NCI-H774 (cell line): ENCODE measurements at places on chromosomes 2 and 18.

DNA sequence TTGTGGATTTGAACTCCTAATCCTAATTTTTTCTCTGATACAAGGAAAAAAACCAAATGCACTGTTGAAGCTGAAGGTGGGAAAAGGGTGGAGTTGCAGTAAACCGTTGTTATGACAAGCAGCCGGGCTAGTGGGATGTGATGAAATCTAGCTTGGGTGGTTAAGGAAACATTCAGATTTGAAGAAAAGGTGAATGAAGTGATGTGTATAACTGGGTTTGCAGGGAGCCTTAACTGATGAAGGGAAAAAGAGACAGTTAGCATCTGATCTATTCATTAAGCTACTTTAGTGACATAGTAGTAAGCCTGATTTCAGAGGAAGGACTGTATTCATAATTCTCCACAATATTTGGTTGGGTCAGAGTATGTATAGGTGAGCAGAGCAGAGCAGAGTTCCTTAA is 3.5 kb downstream of the EML6 start:
- no peak for DNase-seq

GRCh38 chr2:168450171-168450570 is 5.9 kb upstream of the CERS6 start:
- DNase-seq, result no peak

- no peak for DNase-seq
These were observed 53.6 kb upstream of the HNMT start for GRCh38 chr2:137910641-137911040.

DNA sequence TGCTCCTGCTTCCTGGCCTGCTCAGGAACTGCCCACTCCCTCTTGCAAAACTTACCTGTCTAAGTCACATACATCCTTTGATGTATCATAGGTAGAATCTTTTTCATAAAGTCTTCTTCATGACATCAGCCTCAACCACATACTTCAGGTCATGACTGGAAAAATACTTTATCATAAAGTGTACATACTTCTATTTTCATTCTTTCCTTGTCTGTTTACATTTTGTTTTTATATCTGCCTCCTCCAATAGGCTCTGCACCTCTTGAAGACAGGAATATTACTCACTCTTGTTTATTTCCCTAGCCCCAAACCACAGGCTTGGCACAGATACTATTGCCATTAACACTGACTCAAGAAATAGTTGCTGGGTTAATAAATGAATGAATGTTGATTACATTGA is 43.6 kb upstream of the ZNF804A start:
- DNase-seq, result no peak

GRCh38 chr2:2191110-2191707 is 139.9 kb downstream of the MYT1L start:
- DNase-seq, result no peak

GRCh38 chr2:126145752-126146151 is 510.2 kb upstream of the GYPC start:
- no peak for DNase-seq

GRCh38 chr2:200681697-200682096 is 95.9 kb downstream of the AOX1 start:
- no peak for DNase-seq

DNA sequence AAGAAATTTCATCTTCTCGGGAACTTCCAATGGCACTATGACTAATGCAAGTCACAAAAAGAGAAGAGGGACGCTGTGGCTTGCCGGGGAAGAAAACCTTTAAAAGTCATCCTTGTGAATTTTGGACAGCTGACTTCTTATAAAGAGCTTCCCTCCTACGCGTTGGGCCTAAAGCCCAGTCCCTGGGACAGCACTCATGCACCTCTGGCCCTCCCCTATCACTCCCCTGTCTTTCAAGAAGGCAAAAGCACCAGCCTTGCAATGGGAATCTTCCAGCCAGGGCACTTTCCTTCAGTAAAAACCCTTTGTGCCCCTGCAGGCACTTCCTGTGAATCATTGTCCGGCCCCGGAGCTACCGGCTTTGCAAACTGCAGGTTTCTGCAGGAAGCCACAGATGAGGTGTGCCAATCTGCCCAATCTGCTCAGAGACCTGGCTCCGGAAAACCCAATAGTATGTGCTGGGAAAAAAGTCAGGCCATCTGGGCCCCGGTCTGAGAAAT is 7.1 kb downstream of the MREG start:
- no peak for DNase-seq

GRCh38 chr2:61857224-61857623 is 3.4 kb upstream of the FAM161A start:
- no peak for DNase-seq

DNA sequence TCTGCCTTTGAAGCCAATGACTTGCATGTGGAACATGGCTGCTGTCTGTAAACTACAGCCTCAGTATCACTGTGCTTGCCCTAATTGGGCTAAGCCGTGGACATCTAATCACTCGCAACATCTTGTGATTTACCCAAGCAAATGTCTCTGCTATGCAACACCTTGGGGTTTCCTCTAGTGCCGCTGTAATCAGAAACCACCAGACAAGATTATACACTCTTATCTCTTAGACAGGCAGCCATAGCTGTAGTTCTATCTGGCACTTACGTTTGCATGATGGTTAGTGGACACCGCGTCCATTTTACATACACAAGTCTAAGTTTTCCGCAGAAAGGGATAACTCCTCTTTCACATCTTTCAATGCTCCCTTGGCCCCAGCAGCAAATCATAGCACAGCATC is 204.3 kb upstream of the CCDC68 start:
- DNase-seq, result no peak

DNA sequence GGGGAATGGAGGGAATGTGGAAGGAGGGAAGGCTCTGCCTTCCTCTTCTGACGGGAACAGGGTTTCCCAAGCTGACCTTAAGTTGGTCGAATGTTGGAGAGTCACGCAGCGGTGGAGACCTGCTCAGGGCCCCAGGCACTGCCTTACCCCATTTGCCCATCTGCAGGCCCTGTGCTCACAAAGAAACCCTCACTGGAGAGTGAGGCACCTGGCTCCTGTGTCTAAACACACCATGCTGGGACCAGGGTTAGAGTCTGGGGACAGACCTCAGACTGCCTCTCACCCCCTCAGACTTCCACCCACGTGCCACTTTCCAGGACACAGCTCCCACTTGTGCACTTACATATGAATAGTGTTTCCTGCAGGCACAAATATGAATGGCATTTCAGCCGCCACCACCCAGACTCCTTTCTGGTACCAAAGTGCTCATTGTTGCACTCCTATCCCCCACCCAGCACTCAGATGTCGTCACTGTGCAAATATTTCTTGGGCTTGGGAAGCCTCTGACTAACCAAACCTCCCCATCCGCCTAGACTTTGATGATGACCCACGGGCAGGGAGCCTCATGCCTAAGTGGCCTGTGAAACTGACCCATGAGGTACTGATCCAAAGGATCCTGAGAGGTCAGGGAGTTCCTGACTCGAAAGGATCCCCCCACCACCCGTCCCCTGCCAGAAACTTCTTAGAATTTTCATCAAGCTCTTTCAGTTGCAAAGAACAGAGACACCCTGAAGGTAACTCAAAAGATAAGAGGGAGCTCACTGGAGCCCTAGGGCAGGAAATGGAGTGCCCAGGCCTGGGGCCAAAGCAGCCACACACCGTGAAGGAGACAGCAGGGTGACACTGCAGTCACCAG is 78.3 kb downstream of the STPG4 start:
- peak; percentile 25 for DNase-seq

- no peak for DNase-seq
These were observed 23.2 kb downstream of the CTIF start for GRCh38 chr18:48562075-48562474.

DNA sequence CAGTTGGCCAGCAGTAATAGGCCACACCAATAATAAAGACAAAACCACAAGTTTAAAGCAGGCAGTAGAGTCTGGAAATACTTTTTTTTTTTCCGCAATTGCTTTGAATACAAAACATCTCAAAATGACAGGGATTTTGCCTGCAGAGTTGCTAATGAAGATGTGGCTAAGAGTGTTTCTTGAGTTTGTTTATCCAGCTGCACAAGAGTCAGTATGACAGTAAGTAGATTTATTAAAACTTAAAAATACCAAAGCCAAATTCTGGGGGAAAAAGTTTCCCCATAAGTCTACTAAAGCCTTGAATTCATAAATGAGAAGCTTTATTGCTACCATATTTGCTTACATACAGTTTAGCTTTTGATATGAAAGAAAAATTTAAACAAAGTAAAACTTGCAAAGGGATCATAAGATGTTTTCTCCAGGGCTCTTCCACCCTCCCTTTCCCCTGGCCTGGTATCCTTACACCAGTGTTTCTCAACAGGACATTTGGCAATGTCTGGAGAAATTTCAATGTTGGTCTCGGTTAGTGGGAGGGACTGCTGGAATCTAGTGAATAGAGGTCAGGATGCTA is 3.9 kb upstream of the DSEL start:
- DNase-seq, result no peak

- no peak for DNase-seq
These were observed 197.8 kb downstream of the RDH14 start for GRCh38 chr2:18362696-18363095.

GRCh38 chr18:79614211-79614955 is 65.2 kb upstream of the CTDP1 start:
- no peak for DNase-seq

DNA sequence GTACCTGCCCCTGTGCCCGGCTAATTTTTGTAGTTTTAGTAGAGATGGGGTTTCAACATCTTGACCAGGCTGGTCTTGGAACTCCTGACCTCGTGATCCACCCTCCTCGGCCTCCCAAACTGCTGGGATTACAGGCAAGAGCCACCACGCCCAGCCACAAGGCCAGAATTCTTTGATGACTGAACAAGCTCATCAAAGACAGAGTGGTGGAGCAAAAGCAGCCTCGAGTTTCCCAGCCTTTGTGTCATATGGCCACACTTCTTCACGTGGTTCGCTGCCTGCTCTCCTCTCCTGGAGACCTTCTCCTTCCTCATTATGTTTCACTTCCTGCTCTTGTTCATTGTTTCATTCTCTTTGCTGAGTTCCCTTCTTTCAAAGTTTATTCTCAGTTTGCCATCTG is 9.9 kb upstream of the NPC1 start:
- DNase-seq, result no peak
